ENCODE measurements at places on chromosomes 7 and 10.

GRCh38 chr7:26673271-26673670 is 191.1 kb downstream of the SKAP2 start:
- DNase-seq, result no peak

- DNase-seq, result peak; percentile 4
These were observed 961 bp downstream of the SCRN1 start for GRCh38 chr7:29988424-29989256.

DNA sequence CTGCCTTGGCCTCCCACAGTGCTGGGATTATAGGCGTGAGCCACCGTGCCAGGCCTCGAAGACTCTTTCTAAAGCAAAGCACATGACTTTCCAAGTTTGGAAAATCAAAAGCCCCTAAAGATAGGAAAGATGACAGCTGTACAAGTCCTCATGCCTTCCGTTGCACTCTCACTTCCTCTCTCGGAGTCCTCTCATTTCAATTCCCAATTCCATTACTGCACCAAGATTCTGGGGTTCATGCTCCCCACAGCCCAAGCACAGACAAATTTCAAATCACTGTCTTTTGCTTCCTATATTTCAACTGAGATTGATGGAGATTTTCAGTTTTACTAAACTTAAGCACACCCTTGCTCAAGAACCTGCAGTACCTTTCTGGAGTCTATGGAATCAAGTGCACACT is 10.9 kb upstream of the PLAU start:
- no peak for DNase-seq

DNA sequence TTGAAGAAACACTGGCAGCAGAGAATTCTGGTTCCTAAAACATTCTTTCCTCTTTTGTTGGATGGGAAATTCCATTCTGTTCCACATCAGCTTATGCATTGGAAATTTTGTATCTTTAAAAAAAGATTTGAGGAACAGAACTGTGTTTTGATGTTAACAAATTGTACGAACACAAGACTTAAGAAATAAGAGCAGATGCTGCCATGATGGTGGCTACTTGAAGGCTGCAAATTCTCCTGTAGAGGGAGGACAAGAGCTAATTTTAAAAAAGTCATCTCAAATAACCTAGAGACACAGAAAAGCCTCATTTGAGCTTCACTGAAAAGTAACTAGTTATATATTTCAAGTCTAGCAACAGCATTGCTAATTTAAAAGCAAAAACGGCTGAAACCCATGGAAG is 29.8 kb downstream of the NDUFB2 start:
- DNase-seq, result no peak

- no peak for DNase-seq
These were observed 489.1 kb upstream of the CELF2 start for GRCh38 chr10:10528563-10528910.

DNA sequence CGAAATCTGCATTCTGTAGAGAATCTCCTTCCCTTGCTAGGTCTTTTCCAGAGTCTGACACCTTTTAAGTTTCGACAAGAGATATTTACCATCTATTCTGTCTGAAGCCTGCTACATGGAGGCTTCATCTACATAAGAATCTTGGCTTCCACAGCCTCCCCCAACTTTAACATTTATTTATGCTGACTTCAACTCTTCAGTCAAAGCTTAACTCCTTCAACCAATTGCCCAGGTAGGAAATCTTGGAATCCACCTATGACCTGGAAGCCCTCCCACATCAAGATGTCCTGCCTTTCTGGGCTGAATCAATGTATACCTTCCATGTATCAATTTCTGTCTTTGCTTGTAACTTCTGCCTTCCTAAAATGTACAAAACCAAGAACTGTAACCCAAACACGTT is 54.7 kb downstream of the MINPP1 start:
- no peak for DNase-seq

DNA sequence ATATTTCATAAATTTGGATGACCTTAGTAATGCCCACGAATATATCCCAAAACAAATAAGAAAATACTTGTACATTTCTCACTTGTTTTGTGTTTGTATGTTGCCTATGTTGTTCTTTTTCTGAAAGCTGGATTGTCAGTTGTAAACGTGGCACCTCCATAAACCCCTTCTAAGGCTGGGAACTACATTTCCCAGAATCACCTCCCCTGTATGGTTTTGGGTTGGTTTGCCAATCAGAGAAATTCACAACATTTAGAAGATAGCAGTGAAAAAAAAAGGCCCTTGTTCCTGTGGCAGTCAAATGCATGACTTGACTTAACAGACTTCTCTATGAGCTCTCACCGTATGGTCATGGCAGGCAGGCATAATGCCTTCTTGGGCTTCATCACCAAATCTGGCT is 676.3 kb upstream of the STEAP1 start:
- no peak for DNase-seq

- DNase-seq, result no peak
These were observed 61.4 kb upstream of the NME8 start for GRCh38 chr7:37786741-37787569.

GRCh38 chr10:113751181-113751732 is at the start of gene PLEKHS1:
PLEKHS1 (plus strand) TSS chr10:113751682; CDS start chr10:113755278, 3,596 bp downstream.
- no peak for DNase-seq

DNA sequence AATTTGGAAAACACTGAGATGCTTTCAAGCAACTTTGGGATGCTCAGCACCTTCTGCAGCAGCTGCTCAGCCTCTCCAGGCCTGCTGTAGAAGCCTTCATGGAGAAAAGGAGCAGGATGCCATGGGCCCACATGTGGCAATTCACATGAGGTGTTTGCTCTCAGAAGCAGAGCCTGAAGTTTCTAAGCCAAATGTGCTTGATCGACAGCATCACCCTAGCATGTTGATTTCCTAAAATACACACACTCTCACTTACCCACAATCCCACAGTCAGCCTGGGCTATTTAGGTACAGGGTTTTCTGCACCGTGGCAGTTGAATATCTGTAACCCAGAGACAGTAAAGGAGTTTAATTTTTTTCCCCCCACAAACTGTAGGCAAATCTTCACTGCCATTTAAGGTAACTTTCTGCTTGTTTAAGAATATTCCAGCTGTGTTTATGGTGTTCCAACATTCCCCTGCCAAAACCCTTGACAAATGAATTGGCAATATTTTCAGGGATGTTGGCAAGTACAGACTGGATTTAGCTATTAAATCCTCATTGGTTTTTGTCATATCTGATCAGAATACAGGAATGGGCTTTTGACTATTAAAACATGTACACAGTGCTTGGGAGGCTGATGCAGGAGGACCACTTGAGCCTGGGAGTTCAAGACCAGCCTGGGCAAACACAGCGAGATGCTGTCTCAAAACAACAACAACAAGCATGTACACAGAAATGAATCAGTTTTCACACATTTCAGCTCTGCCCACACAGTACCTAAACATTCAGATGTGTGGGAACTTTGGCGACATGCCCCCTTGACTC is 244.2 kb downstream of the CELF2 start:
- no peak for DNase-seq

- no peak for DNase-seq
These were observed 57.5 kb upstream of the ZNF32 start for GRCh38 chr10:43706166-43706565.

DNA sequence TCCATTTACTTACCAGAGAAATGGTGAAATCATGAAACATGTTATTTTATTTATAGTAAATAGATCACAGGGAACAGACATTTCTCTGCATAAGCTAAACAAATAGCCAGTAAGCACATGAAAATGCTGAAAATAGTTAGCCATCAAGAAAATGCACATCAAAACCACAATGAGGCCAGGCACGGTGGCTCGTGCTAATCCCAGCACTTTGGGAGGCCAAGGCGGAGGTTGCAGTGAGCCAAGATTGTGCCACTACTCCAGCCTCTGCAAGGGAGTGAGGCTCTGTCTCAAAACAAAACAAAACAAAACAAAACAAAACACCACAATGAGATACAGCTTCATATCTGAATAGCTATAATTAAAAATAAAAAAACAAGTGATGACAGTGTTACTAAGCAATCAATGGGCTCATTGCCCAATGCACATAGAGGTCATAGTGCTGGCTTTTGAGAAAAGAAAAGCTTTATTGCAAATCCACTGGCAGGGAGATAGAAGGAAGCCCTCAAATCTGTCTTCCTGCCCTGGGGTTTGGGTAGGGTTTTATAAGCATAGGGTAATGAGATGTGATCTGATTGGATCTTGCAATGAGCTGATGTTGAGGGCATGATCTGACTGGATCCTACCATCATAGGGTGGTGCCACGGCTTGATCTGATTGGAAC is 16.2 kb downstream of the CSTF2T start:
- no peak for DNase-seq

- DNase-seq, result no peak
These were observed 42.8 kb upstream of the TSPAN33 start for GRCh38 chr7:129101746-129102145.

DNA sequence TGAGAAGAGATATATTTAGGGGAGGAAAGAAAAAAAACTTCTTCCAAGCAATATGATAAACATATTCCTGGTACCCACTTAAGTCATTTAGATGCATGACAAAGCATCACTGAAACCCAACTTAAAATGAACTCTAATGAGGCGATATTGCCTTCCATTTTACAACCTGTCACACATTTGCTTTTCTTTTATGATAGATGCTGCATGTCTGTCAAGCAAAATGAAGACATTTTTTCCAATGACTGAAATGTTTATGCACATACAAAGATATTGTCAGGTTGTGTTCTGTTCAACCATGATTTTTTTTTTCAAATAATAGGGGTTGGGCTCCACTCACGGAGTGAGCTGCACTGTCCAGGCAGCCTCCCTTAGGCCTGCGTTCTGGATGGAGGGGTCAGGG is 894.4 kb downstream of the SORCS3 start:
- no peak for DNase-seq

DNA sequence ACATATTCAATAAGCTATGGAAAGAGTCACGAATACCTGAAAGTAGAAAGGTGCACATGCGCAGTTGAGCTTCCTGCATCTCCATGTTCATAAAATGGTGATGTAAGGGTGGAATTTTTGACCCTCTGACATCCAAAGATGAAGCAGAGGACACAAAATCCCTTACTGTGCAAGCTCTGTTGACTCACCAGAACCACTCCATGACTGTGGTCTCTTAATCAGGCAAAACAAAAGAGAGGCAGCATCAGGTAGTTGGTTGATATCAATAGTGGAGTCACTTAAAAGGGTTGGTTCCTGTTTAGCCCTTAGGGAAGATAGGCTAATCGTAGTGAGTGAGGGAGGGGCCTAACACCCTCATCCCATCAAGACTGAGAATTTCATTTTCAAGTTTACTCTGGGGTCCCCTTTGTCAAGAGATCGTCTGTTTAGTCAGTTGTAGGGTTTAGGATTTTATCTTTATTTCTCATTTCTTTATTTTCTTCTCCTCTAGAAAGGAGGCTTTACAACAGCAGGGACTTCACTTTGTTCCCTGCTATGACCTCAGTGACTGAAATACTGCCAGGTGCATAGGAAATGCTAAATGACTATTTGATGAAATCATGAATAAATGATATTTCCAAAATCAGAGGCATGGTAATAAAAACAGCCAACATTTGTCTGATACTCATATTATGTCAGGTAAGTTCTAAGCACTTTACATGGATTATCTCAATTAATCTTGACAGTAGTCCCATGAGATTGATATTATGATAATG is 98.1 kb downstream of the CD36 start:
- no peak for DNase-seq

DNA sequence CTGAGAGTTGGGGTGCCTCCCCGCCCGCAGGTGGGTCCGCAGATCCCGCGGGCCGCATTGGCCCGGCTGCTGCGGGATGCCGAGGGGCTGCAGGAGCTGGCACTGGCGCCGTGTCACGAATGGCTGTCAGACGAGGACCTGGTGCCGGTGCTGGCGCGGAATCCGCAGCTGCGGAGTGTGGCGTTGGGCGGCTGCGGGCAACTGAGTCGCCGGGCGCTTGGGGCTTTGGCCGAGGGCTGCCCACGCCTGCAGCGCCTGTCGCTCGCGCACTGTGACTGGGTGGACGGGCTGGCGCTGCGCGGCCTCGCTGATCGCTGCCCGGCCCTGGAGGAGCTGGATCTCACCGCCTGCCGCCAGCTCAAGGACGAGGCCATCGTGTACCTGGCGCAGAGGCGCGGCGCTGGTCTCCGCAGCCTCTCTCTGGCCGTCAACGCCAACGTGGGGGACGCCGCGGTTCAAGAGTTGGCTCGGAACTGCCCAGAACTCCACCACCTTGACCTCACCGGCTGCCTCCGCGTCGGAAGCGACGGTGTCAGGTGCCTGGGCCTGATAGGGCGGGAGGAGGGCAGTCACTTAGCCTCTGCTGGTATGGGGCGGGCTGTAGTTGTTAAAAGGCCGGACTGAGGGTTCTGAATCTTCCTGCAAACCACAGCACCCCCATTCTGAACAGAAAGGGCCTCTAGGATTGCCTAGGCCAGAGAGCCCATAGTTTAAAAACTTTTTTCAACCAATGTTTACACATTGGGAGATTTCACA is 1.3 kb downstream of the FBXL15 start:
- no peak for DNase-seq

GRCh38 chr7:111232249-111233084 is 141.5 kb downstream of the LRRN3 start:
- no peak for DNase-seq

- no peak for DNase-seq
These were observed 8.4 kb downstream of the TMEM140 start for GRCh38 chr7:135156290-135156689.

- DNase-seq, result no peak
These were observed 172.5 kb upstream of the CELF2 start for GRCh38 chr10:10845185-10845584.

DNA sequence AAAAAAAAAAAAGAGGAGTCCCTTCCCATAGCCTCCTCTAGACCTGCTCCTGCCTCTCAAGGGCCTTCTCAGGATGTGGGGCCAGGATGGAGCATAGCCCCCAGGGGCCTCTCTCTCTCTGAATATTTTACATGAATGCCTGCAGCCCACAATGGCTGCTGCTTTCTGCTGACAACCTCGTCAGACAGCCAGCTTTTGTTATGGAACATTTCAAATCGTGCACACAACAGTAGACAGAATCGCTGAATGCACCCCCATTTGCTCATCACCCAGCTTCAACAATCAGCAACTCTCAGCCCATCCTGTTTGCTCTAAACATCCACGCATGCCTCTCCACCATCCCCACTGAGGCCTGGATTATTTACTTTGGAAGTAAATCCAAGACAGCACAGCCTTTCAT is 5.4 kb downstream of the PLAC9 start:
- DNase-seq, result no peak

DNA sequence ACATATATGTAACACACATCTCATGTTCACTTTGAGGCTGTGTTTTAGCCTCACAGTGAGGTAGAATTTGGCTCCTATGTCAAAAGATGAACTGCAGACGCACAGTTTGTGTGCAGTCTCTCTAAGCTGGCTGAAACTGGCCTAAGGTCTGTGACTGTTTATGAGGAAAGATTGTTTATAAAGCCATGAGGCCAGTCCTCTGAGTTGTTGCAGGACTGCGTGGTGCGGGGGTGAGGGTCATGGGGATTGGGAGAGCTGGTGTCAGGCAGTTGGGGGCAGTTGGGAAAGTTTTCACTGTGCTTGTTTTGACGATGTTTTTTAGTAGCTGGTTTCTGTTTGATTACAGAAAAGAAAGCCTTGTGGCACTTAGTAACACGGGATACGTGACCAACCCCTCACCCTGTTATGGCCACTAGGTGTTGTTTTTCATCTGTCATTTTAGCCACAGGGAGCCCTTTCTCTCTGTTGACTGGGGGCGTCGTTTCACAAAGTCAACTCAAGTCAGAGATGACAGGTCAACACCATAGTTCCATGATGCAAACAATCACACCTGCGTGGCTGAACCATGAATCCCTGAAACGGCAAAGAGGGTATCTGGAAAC is 310.9 kb downstream of the CCDC3 start:
- no peak for DNase-seq

GRCh38 chr7:40520986-40521738 is 386.4 kb downstream of the SUGCT start:
- no peak for DNase-seq

Data from activated gamma-delta T cell treated with anti-CD3 and anti-CD28 coated beads, Interleukin-2, amount 50 U/mL, for 16 hours (primary cell).